NCI-H1694 (cell line): ENCODE measurements at places on chromosomes 6 and 20.
A peak's percentile ranks its signal among the peaks of the same experiment; 100 is the strongest.

DNA sequence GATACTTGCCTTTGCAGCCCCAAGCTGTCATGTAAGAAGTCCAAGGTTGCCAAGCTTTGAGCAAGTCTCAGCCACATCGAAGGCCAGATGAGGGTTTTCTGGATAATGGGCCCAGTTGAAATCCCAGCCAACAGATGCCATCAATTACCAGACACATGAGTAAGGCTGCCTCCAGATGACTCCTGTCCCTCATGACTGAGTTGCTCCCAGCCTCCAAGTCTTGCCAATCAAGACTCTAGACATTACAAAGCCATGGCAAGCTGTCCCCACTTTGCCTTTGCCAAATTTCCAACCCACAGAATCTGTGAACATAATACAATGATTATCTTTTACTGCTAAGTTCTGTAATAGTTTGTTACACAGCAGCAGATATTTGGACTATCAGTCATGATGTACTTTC lies 76.8 kb upstream of the ARMC2 start:
- no peak for DNase-seq

- no peak for DNase-seq
Observed at GRCh38 chr20:29296256-29297230, 1960.9 kb upstream of the DEFB115 start.

DNA sequence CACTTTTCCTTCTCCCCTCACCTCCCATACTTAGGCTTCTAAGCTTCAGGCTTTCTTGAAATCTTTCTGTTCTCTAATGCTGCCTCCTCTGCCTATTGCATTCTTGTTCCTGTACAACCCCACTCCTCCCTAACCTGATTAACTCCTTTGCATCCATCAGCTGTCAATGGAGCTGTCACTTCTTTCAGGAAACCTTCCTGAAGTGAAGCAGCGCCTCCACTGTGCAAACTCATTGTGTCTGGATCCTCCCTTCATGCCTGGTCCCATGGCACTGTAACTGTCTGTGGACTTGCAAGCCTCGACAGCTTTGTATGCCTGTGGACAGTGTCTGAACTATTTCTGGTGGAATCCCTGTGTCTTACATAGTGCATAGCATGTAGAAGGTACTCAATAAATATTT lies 185.0 kb downstream of the HS3ST5 start:
- DNase-seq: no peak

DNA sequence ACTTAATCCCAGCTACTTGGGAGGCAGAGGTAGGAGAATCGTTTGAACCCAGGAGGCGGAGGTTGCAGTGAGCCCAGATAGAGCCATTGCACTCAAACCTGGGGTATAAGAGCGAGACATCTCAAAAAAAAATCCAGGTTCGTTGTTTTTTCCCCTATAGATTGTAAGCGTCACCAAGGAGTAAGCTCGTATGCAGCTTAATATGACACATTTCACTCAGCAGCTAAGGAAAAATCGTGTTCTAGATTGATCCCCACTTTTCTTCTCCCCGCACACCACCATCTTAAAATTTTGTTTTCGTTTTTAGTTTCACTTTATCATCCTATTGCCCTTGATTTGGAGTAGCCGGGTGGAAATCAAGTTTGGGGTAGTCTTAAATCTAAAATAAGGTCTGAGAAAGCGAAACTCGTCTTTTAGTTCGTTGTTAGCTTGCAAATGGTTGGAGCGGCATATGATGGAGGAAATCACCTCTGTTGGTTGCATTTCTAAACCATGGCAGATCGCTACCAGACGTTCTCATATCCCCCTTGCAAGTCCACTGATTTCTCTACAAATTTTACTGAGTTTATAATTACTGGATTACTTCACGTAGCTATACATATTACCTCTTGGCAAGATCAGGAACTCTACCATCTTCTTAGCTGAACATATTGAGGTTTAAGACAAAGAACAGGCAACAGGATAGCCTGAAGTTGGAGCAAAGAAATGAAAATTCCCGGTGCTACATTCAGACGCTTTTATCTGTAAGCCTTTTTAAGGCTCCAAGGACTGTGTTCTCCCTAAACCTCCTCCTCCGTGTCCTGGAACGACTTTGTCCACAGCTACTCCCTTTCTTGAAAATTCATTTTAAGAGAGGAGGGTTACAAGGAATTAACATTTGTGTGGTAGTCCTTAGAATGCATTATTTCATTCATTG lies 91.1 kb upstream of the BTN3A2 start:
- no peak for DNase-seq

DNA sequence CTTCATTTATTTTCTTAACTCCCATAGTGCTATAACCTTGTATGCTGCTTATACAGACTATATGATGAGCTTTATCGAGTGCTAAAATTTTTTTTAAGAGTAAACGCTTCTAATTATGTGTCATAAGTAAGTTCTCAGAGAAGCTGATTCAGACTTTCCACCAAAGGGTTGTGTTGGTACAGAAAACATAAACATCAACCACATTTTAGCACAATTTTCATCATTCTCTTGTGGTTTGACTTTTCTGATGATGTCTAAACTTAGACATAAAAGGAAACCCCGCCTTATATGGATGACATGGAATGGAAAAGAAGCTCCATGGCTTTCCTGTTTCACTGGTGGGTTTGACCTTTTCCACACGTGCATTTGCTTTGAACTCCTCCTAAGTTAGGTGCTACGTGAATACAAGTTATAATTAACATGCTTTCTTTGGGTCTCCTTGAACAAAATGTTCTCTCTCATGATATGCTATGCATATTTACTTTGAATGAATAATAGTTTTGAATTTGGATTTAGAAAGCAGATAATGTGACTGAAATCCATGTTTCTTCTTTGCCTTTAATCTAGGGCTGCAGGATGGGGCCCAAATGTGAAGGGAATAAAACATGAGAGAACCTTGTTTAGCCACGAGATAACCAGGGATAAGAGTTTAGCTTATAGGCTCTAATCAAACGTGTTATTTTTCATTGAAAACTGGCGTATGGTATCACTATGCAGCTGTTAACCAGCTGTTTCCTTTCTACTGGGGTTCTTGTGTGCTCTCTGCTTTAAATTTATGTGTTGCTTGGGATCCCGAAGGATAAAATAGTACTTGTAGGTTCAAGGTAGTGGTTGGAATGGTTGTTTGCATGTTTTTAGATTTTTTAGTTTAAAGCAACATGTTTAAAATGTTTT lies 127.1 kb upstream of the AHI1 start:
- DNase-seq: no peak

DNA sequence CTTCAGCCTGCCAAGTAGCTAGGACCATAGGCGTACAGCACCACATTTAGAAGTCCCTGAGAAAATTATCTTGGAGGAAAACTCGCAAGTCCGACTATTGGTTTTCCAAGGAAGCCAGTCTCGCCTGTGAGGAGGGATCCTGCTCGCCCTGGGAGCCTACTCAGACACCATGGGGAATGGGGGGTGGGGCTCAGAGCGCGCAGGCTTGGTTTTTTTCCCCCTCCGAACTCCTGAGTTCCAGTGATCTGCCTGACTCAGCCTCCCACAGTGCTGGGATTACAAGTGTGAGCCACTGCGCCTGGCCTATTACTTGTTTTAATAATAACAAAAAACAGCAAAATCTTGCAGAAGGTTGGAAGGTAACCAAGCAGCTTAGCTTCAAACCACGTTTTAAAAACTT lies 153.7 kb downstream of the OR2B2 start:
- no peak for DNase-seq

DNA sequence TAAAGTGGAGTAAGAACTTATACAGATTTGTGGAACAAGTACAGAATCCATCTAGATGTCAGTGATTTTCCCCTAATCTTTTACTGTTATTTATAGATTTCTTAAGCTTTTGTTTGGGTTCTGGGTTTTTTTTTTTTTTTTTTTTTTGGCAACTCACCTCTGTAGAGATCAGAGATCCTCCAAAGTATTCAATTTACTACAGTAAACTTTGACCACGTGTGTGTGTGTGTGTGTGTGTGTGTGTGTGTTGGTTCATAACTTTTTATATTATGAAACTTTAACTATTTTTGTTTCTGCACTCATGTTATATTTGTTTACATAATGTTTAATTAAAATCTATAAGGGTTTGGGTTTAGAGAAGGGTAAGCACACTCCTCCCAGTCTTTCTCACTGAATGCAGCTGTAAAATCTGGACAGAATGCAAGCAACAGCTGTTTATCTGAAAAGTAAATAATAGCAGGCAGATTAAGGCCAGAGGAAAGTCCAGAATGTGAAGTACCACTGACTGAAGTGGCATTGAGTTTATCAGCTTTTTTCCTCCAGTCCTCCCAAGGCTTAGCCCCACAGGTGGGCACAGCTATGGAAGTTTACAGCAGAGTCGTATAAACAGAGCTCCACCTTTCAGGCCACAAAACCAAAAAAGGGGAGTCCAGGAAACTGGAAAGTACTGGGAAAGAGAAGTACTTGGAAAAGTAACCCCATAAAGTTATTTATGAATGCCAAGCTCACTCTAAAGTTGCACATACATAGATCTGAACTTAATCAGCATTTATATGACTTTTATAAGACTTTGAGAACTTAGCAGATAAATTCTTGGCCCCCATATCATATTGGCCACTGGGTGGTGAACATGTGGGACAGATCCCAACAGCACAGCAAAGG lies 43.0 kb upstream of the CD2AP start:
- DNase-seq: no peak

DNA sequence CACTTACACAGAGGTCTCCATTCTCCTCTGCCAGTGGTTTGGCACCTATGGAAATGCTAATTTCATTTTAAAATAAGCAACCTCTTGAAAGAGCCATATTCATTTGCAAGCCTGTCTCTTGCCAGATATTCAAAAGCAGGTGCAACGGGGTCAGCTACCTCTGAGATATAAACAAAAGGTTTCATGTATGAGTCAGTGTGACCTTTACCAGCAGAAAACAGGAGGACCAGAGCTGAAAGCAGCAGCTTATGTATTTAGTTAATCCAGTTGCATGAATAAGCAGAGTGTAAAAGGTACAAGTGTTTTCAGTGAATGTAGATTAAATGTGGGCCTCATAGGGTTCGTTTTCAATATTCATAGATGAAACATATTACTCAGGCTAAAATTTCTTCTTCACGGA lies 56.0 kb downstream of the TENT5A start:
- DNase-seq: no peak

- DNase-seq: no peak
Observed at GRCh38 chr6:16237242-16237641, 1.1 kb upstream of the GMPR start.

GRCh38 chr20:408843-409696 lies 971 bp downstream of the RBCK1 start:
- no peak for DNase-seq

DNA sequence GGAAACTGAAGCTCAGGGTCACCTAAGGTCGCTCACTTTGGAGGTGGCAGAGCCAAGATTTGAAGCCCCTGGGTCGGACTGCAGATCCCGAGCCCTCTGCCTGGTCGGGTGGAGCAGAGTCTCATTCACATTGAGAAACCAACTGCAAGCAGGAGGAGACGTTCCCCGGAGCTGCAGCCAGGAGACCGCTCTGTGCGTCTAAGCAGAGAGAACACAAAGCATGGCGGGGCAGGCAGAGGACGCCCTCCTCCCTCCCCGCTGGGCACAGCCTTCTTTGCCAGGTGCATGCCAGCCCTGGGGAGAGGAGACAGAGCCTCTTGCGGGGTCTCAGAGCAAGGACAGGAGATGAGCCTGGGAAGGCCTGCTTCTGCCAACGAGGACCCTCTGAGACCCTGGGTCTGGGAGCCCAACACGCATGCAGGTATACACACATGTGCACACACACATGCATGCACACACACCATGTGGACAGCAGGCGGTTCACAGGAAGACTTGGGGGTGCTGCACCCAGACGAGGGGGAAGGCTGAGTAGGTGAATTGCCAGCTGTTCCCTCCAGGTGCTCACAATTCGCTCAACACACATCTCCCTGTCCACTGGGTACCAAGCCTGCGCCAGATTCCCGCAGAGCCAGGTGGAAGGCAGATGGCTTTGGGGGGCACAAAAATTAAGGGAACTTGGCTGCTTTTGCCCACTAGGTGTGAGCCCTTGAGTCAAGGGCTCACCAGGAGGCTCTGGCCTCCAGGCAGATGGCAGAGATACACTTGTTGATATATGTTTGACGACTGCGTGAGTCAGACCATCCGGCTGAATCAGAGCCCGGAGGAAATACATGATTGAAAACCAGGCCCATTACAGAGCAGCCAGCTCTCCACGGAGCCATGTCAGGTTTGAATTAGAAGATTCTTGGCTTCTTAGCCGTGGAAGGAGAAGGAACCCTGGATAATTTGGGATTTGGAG lies 5.5 kb upstream of the NTSR1 start:
- DNase-seq: peak; percentile 70

- no peak for DNase-seq
Observed at GRCh38 chr6:129750360-129750759, 40.4 kb upstream of the ARHGAP18 start.

- no peak for DNase-seq
Observed at GRCh38 chr20:45128099-45128498, 3.8 kb upstream of the WFDC12 start.

GRCh38 chr20:57391439-57392301 lies 474 bp downstream of the RBM38 start:
- no peak for DNase-seq

- DNase-seq: no peak
Observed at GRCh38 chr20:48422242-48422960, 405.4 kb downstream of the PREX1 start.

- no peak for DNase-seq
Observed at GRCh38 chr20:36441027-36441414, 100.3 kb upstream of the MYL9 start.

- no peak for DNase-seq
Observed at GRCh38 chr6:43127877-43128276, 43.2 kb upstream of the SRF start.

- DNase-seq: no peak
Observed at GRCh38 chr6:32764048-32764447, 716 bp upstream of the HLA-DQB2 start.

DNA sequence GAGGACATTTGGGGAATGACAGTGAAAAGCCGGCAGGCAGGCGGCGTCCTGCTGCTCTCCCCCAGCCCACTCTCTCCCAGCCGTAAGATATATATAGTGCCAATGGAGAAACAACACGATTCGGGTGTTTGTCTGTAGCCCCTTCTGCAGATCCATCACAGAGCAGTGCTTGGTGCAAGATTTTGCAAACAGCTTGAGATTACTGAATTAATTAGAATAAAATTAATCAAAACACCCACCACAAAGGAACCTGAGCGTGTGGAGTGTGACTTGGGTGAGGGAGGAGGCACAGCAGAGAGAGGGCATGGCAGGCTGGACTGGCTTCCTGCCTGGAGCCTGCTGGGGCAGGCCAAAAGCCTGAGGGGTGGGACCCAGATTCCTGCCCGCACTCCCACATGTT lies 28.8 kb upstream of the CCDC167 start:
- peak; percentile 45 for DNase-seq

DNA sequence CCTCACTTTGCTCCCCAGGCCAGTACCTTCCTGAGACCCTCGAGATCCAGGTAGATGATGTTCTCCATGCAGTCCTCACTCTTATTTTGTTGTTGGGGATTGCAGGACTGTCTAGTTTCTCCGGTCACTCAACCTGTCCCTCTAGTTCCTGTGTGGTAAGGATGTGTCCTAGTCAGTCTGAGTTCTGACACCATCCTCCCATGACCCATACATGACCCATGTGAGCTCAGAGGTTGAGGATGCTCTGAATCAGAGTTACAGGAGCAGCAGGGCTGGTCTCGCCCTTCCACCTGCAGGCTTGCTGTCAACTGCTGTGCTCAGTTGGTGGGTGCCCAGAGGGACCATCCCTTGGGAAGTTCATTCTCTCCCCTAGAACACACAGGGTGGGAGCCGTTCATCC lies 11.9 kb upstream of the CST8 start:
- no peak for DNase-seq

- no peak for DNase-seq
Observed at GRCh38 chr6:131013495-131013894, 49.5 kb downstream of the EPB41L2 start.
